Activated CD8-positive, alpha-beta memory T cell treated with anti-CD3 and anti-CD28 coated beads for 36 hours (primary cell): ENCODE measurements at places on chromosomes 2 and 18. TPM values are rescaled to one million over a fixed set of nuclear protein-coding genes. Genes with fewer than 3 reads are reported as not detected.

Gene STARD6
- not detected for total RNA-seq

Gene CBLN2
- not detected for total RNA-seq

Gene RGPD4
- total RNA-seq = 0.67 TPM

Gene ARHGAP15
- 36.1 TPM for total RNA-seq

Gene TWIST2
- total RNA-seq = not detected

Gene BCS1L
- total RNA-seq = 100 TPM

Gene MAP3K19
- not detected for total RNA-seq
